Aorta (tissue), 5 donors: ENCODE measurements at places on chromosomes 1 and 21. TPM values are rescaled to one million over a fixed set of nuclear protein-coding genes. Genes with fewer than 3 reads are reported as not detected.

DNA sequence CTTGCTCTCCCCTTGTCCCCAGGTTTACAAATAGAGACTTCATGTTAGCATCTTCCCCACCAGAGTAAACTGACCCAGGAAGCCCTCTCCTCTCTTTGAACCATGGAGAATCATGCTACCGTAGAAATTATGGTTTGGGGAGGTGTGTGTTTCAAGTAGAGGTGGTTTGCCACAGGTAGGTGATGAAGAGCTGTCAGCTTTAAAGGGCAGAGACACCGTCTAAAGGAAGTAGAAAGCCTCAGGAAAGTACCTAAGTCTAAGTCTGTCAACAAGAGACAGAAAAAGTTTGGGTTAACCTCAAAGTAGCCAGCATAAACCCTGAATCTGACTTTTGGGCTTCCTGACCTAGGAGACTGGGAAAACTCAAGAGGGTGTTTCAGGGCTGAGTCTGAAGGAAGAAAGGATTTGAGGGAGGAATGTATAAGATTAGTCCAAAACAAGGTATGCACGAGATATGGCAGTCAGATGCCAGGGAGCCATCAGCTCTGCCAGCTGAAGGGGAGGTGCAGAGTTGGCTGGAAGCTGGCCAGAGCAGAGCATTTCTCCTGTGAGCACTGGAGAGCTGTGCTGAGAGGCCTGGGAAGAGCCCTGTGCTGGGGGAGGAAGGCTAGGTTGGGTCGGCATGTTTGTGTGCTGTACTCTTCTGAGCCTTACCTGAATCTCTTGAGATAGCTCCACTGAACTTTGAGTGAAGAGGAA is 14.3 kb downstream of the ADAMTSL4 start:
- H3K36me3 ChIP-seq, result no peaks in the 10 kb centered on the region
- peak overlapping the region; percentile 95 for H3K27ac ChIP-seq
- H3K27me3 ChIP-seq, result no peaks in the 10 kb centered on the region
- H3K4me3 ChIP-seq, result no peak overlapping the region

GRCh38 chr1:25676488-25676887 is 59.9 kb downstream of the MAN1C1 start:
- no peak overlapping the region for H3K27ac ChIP-seq
- DNase-seq, result no peak
- H3K27me3 ChIP-seq, result no peaks in the 10 kb centered on the region

DNA sequence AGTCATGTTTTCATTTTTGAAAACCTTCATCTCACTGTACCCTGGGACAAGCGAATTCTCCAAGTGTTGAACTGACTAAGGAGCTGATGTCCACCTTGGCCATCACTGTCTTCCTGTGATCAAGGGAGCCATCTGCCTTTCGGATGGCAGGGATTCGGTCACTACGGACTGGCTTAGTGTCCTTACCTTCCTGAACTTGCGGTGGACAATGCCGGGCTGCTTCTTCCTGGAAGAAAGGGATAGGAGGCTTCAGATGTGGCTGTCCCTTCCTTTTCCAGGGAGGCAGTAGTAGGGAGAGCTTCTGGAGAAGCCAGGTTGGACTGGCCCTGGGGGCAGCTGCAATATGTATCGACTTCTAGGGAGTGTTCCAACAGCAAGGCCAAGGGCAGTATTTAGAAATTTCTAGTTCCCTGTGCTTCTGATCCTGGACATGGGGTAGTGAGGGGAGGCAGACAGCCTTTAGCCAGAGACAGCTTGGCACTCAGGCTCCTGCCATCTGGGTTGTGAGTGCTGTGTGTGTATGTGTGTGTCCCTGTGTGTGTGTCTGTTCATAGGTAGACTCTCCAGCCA is 114.6 kb downstream of the IER5 start:
- H3K4me1 ChIP-seq, result no peaks in the 10 kb centered on the region
- H3K4me3 ChIP-seq, result no peak overlapping the region
- no peak for DNase-seq
- H3K27me3 ChIP-seq, result no peaks in the 10 kb centered on the region

- no peak overlapping the region for H3K27ac ChIP-seq
- no peaks in the 10 kb centered on the region for H3K36me3 ChIP-seq
- H3K4me3 ChIP-seq, result no peak overlapping the region
- DNase-seq, result no peak
- H3K4me1 ChIP-seq, result no peaks in the 10 kb centered on the region
These were observed 35.6 kb downstream of the ST7L start for GRCh38 chr1:112583366-112583765.

- no peaks in the 10 kb centered on the region for H3K36me3 ChIP-seq
- no peak overlapping the region for H3K27ac ChIP-seq
- H3K27me3 ChIP-seq, result no peaks in the 10 kb centered on the region
- H3K4me1 ChIP-seq, result no peaks in the 10 kb centered on the region
- no peak for DNase-seq
These were observed 13.8 kb downstream of the PAX7 start for GRCh38 chr1:18644446-18644845.

DNA sequence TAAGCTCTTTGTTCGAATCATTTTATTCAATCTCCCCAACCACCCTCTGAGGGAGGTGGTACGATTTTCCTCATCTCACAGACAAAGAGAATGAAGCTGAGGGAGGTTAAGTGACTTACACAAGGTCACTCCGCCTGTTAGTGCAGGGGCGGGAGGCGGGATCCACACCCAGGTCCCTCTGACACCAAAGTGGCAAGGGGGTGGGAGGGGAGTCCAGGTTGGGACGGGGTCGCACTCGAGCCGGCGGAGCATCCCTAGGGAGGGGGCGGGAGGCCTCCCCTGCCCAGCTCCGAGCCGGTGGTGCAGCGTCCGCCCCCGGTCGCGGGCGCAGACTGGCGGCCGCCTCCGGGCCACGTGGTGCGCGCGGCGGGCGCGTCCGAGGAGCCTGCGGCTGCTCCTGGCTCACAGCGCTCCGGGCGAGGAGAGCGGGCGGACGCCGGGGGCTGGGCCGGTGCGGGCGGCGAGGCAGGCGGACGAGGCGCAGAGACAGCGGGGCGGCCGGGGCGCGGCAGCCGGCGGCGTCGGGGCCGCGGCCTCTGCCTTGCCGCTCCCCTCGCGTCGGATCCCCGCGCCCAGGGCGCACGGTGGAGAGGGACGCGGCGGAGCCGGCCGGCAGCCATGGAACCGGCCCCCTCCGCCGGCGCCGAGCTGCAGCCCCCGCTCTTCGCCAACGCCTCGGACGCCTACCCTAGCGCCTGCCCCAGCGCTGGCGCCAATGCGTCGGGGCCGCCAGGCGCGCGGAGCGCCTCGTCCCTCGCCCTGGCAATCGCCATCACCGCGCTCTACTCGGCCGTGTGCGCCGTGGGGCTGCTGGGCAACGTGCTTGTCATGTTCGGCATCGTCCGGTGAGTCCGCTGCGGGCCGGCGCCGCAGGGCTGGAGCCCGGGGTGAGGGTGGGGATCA is at the start of gene OPRD1:
Gene OPRD1, plus strand, starts transcription at position 405 of the 903 bp plus-strand sequence. Its CDS starts 214 bp downstream, at position 619.
- no peak within 1 kb of the TSS for H3K4me3 ChIP-seq
- DNase-seq, result no peak
- H3K36me3 ChIP-seq, result no peaks in the 10 kb centered on the region
- H3K4me1 ChIP-seq, result no peaks in the 10 kb centered on the region
- H3K27ac ChIP-seq, result no peak within 1 kb of the TSS

DNA sequence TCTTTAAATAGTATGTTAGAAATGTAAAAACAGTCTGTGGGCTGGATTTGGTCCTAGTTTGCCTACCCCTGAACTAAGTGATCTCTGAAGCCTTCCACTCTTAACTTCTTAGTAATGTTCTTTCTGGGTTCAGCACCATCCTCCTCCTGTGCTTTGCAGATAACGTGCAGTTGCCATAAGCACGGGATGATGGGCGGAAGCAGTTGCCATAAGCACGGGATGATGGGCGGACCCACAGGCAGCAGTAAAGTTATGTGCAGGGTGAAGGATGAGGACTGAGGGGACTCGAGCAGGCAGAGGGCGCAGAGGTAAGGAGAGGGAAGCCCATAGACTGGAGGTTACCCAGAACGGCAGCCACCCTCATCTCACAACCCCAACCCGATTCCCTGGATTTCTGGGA is 25.6 kb downstream of the GPA33 start:
- no peaks in the 10 kb centered on the region for H3K36me3 ChIP-seq
- H3K4me1 ChIP-seq, result no peaks in the 10 kb centered on the region
- DNase-seq, result no peak
- H3K27me3 ChIP-seq, result no peaks in the 10 kb centered on the region

GRCh38 chr1:77926561-77927357 is 38.3 kb downstream of the NEXN start:
- H3K27ac ChIP-seq, result no peak overlapping the region
- no peak overlapping the region for H3K4me3 ChIP-seq
- H3K4me1 ChIP-seq, result peaks cover 2% of the 10 kb centered on the region
- no peak for DNase-seq
- peaks cover 10% of the 10 kb centered on the region for H3K36me3 ChIP-seq
- no peaks in the 10 kb centered on the region for H3K27me3 ChIP-seq

The SLFNL1 gene
- 0.51 TPM for polyA plus RNA-seq

The MPZ gene
- not detected for polyA plus RNA-seq

The SPSB1 gene
- polyA plus RNA-seq, result 21.2 TPM
